Bladder microvascular endothelial cell (primary cell): ENCODE measurements at places on chromosomes 2 and 18. TPM values are rescaled to one million over a fixed set of nuclear protein-coding genes. Genes with fewer than 3 reads are reported as not detected.

POMC gene
- 0.76 and 1.5 TPM in 2 replicates for total RNA-seq

IL18RAP gene
- total RNA-seq = under 0.01 TPM in 1 of 2 replicates, not detected in the other

SMYD5 gene
- 11.0 and 17.9 TPM in 2 replicates for total RNA-seq

RAPGEF4 gene
- total RNA-seq = 11.8 and 73.2 TPM in 2 replicates

TCF23 gene
- total RNA-seq = not detected in 2 replicates

ABCG5 gene
- not detected in 2 replicates for total RNA-seq

HTR2B gene
- 0.32 and 2.1 TPM in 2 replicates for total RNA-seq
